Cardiac muscle cell (in vitro differentiated cells and primary cell): ENCODE measurements at places on chromosomes 1 and 21.

DNA sequence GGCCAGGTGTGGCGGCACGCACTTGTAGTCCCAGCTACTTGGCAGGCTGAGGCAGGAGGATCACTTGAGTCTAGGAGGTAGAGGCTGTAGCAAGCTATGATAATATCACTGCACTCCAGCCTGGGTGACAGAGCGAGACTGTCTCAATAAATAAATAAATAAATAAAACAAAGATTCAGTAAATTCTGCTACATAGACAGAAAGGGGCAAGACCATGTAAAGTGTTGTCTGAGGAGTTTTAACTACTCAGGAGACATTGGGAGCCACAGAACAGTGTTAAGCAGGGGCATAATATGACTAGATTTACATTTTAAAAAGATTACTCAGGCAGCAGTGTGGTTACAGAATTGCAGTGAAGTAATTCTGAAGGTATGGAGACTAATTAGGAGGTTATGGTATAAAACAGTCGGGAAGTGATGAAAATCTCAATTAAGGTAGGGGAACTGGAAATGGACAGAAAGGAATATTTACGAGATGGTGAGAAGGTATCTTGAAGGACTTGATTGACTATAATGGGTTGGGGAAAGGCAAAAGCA, 94.7 kb downstream of the ATP1B1 start:
- DNase-seq = no peak

DNA sequence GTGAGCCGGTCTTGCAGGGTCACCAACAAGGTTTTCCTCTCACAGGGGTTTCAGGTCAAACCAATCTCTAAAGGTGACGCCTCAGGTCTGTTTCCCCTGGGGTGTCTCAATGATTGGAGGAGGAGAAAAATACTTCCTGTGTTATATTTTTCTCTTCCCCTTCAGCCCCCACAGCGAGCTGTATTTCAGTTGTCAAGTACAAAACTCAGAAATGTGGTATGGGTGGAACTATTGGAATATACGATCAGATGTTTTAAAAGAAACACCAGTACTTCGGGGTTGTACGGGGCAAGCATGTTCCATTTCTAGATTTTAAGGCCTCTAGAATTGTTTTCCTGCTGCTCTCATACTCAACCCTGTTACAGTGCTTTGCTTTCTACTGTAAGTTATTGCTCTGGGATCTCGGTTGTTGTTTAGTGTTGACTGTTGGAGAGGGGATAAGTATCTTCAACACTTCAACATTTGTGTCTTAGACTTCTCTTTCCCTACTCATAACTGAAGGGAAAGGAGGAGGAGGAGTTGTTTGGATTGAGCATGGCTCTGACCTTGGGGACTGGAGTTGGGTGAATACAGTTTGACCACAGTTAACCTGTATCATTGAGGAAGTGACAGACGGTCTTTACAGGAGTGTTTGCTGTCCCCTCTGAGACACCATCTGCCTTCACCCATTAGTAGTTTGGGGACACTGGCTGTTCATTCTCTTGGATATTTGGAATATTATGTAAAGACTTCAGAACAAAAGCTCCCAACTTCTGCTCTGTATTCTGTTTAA, 2.0 kb downstream of the MAPKAPK2 start:
- no peak for DNase-seq

- DNase-seq = peak; percentile 25
Observed at GRCh38 chr21:25898671-25899070, 163.9 kb downstream of the GABPA start.

GRCh38 chr1:210237981-210238380, 5.4 kb downstream of the SERTAD4 start:
- DNase-seq = no peak

- DNase-seq = no peak
Observed at GRCh38 chr1:187854457-187854856, 1025.7 kb downstream of the PLA2G4A start.
